ENCODE measurements at places on chromosomes 7 and 10. TPM values are rescaled to one million over a fixed set of nuclear protein-coding genes. Genes with fewer than 3 reads are reported as not detected.

COPG2 gene
- 35.6 TPM for total RNA-seq

AQP1 gene
- total RNA-seq, result 335 TPM

MGAM2 gene
- total RNA-seq, result not detected

LRRD1 gene
- 0.07 TPM for total RNA-seq

HYAL4 gene
- total RNA-seq, result not detected

FAM237B gene
- not detected for total RNA-seq

RPEL1 gene
- total RNA-seq, result not detected

CALML3 gene
- not detected for total RNA-seq

CCDC172 gene
- total RNA-seq, result not detected

CRTAC1 gene
- 0.07 TPM for total RNA-seq

POM121 gene
- 8.9 TPM for total RNA-seq

ZPBP gene
- total RNA-seq, result not detected

IMMP2L gene
- total RNA-seq, result 14.7 TPM

MAPK8 gene
- 39.3 TPM for total RNA-seq

HPS1 gene
- 34.3 TPM for total RNA-seq

TEX36 gene
- not detected for total RNA-seq

TAS2R41 gene
- total RNA-seq, result not detected

KEL gene
- total RNA-seq, result not detected

FRMPD2 gene
- 0.20 TPM for total RNA-seq

BICC1 gene
- 124 TPM for total RNA-seq

PNLIP gene
- total RNA-seq, result not detected

TAS2R38 gene
- not detected for total RNA-seq

C7orf57 gene
- total RNA-seq, result not detected

AGR2 gene
- total RNA-seq, result not detected

MBL2 gene
- not detected for total RNA-seq

SH2B2 gene
- 3.1 TPM for total RNA-seq

TNPO3 gene
- 58.7 TPM for total RNA-seq

CRHR2 gene
- not detected for total RNA-seq

MNX1 gene
- total RNA-seq, result not detected

FXYD4 gene
- not detected for total RNA-seq

CALN1 gene
- total RNA-seq, result not detected

ZNF485 gene
- 2.7 TPM for total RNA-seq
